ENCODE measurements at places on chromosomes 11 and 22.

- DNase-seq, result no peak
Measured at GRCh38 chr11:103690356-103690755, 346.1 kb upstream of the DDI1 start.

- DNase-seq, result no peak
Measured at GRCh38 chr11:83063073-83063754, 8.5 kb downstream of the RAB30 start.

GRCh38 chr22:23856721-23857605, 712 bp upstream of the SLC2A11 start:
- DNase-seq, result no peak

DNA sequence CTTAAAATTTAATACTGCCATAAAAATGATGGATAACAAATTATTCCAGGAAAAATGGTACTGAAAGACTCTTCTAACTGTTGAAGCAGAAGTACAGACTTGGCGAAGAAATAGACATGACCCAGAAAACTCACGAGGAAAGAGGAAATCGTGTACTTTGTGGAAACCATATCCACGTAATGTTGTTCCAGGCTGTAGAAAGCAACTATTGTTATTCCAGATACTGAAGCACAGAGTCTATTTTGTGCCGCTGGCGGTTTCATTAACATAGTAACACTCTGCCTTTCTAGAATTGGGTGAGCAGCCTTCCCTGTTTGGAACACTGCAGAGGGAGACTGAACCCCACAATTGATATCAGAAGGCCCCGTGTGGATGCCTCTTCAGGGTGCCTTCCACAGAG, 310.6 kb downstream of the TBC1D22A start:
- DNase-seq, result no peak

GRCh38 chr11:110862407-110862806, 150.2 kb upstream of the ARHGAP20 start:
- no peak for DNase-seq

DNA sequence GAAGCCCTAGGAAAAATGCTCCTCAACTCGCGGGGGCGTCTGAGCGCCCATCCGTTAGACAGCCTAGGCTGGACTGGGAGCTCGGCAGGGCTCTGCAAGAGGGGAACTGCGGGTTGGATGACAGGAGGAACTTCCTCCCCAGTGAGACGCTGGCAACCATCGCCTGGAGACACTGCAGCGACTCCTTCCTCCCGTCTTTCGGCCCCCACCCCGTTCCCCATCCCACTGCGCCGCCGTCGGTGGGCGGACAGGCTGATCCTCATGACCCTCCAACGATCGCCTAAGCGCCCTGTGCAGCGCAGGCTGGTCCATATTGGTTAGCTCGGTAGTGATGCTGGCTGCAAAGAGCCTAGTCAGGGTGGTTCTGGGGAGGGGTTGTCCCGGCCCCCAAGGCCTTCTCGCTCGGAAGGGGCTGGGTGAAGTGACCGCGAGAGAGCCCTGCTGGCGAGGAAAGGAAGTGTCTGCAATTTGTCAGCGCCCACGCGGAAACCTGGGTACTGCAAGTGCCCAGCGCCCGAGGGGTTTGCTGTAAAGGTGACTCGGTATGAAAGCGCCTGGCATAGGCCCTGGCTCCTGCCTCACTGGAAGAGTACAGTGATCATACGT, 638 bp downstream of the NRGN start:
- DNase-seq, result peak; percentile 50

GRCh38 chr11:122933416-122933815, 48.2 kb downstream of the BSX start:
- no peak for DNase-seq

DNA sequence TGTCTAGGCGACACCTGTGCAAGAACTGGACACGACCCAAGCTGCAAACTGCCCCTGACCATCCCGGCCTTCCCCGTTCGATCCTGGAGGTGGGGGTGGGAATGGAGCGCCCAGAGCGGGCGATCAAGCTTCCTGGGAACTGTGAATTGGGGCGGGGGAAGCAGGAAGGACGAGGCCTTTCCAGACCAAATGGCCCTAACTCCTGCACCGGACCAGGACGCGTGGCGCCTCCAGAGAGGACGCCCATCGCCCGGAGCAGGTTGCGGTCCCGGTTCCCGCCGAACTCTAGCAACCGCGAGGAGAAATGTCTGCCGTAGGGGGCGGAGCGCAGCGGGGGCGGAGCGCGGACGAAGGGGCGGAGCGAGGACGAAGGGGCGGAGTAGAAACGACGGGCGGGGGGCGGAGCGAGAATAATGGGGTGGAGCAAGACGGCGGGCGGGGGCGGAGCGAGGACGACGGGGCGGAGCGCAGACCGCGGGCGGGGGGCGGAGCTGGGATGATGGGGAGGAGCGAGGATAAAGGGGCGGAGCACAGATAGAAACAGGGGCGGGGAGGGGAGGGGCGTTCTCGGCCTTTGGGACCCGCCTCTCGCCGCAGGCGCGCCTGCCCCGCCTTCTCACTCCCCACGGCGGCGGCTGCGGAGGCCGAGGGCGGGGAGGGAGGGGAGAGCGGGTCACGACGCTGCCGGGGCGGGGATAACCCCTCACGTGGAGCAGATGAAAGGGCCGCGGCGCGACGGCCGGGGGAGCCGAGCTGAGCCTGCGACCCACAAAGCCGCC, at the start of gene ZNRF3:
TSS of gene ZNRF3 (plus strand) at position 695 of the 779 bp plus-strand sequence. CDS start 195 bp downstream, outside the sequence.
- DNase-seq, result peak; percentile 89

- DNase-seq, result no peak
Measured at GRCh38 chr11:69013009-69013951, at the start of gene MRGPRF. Gene MRGPRF (minus strand): TSS chr11:69013246. CDS start chr11:69009901, 3,345 bp downstream.

- DNase-seq, result no peak
Measured at GRCh38 chr22:46675938-46676337, 55.8 kb downstream of the GRAMD4 start.

- DNase-seq, result no peak
Measured at GRCh38 chr22:19599626-19600243, 75.5 kb upstream of the CLDN5 start.

DNA sequence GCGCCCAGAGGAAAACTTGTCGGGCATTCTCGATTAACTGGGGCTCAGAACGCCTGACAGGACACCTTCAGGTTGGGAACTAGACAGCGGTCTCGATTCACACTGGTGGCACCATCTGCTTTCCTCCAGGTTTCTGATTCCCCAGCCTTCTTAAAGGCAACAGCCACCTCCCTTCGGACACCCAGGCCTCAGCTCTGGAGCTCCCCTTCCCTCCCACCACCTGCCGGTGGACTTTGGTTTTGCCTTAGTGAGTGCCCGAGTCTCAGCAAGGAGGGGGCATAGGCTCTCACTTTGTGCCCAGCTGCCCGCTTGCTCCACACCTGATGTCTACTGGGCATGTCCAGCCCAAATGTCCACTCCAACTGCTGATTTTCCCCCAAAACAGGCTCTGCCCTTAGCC, 110.4 kb upstream of the PARVA start:
- DNase-seq, result no peak

GRCh38 chr11:120715239-120715638, 203.7 kb downstream of the GRIK4 start:
- no peak for DNase-seq

DNA sequence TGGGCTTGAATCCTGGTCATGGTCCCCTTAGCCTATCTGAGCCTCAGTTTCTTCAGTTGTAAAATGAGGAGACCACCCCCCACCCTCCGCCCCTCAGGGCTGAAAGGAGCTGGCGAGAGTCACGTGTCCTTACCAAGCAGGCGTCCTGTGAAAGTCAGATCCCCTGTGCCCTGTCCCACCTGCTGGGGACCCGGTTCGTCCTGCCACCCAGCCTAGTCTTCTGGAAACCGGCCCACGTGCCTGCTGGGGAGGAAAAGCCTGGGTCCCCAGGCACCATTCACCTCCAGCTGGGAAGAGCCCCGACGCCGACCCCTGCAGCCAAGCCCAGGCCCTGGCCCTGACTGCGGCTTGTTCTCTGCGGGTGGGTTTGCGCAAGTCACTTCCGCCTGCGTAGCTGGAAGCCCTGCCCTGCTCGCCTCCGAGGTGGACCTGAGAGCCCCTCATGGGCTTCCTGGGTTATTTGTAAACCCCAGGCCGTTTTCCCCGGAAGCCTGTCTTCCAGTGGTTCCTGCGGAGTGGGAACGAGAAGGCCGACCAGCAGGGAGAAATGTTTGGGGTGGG, 679 bp upstream of the SSH3 start:
- no peak for DNase-seq

- no peak for DNase-seq
Measured at GRCh38 chr22:22921575-22921974, 34.0 kb downstream of the IGLL5 start.

GRCh38 chr22:29342577-29343312, 27.2 kb upstream of the RASL10A start:
- DNase-seq, result no peak

- peak; percentile 46 for DNase-seq
Measured at GRCh38 chr22:42856179-42856864, 751 bp downstream of the ARFGAP3 start.

DNA sequence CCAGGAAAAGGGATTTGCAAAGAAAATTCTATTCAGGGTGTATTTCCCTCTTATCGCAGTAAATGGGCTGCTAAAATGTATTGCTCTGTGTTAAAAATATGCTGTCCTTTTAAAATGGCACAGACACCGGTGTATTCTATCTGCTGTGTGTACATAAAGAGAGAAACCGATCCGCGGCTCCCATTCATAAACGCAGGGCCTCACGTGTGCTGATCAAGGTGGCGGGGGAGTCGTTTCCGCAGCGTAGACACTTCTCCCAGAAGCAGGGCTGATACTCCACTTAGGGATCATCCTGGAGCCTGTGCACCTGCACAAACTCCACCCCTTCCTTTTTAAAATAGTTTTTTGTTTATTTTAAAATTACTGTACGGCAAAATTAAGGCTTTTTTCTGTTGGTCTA, 26.1 kb upstream of the IGSF9B start:
- no peak for DNase-seq

DNA sequence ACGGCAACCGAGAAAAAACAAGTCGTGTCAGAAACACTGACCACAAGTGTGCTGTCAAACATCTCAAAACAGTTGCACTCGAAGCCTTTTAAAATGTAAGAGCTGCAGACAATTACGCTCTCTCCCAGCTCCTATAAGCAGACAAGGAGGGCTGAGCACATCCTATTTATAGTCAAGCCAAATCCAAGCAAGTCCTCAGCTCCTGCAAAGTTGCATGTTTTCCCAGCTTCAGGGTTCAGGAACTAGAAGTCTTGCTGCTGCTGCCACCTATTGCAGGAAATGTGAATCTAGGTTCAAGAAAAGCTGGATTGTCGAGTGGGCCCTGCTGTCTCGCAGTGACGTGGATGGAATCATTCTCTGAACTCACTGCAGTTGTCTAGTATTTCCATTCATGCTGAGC, 15.5 kb downstream of the EFCAB6 start:
- DNase-seq, result no peak

DNA sequence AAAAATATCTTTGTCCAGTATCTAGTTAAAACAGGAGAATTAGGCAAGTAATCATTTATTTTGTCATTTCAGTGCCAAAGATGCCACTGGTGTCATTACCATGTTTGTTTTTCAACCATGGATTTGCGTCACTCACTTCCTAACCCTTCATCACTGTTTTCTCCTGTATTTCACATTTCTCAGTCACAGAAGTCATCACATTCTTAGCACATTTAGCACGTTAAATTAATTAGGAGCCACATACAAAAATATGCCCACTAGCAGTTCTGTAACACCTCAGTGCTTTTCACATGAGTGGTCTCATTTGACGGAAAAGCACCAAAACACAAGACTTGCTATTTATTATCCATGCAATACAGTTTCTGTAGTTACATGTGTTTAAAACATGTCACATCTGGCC, 546.0 kb downstream of the METTL15 start:
- DNase-seq, result no peak

- peak; percentile 30 for DNase-seq
Measured at GRCh38 chr11:723120-723883, 17.3 kb downstream of the EPS8L2 start.

GRCh38 chr11:90849312-90849711, 626.5 kb upstream of the CHORDC1 start:
- no peak for DNase-seq

Measured in activated CD4-positive, alpha-beta T cell treated with anti-CD3 and anti-CD28 coated beads, Interleukin-2, amount 50 U/mL, for 4 hours (primary cell).